ENCODE measurements at places on chromosomes 1 and 21.

- no peak for DNase-seq
Measured at GRCh38 chr1:175433532-175434282, 241.1 kb upstream of the KIAA0040 start.

DNA sequence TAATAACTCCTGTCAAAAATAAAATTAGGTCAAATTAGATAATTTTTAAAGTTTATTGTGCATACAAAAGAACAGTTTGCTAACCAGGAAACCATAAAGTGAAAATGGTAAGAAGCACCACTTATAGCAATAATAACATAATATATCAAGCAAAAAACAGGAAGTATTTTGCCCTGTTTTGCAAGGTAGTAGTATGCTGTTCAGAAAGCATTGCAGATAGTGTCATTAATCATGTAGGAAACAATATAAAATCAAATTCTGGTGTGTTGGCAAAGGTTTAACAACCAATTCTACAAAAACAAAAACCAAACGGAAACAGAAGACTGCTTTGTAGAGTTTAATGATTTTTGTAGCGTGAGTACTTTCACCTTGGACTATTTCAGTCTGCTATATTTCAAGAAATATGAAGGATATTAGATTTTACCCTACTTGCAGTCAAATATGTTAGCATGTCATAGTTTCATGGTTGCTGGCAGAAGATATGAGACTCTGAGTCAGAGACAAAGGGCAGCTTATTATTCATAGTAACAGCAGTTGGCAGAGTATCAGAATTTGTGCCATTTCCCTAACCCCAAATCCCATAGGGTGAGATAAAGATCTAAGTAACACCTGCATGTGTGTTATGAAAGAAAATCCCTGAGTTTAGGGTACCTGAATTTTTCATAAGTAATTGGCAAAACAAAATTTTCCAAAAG lies 729.0 kb upstream of the BRINP3 start:
- no peak for DNase-seq

GRCh38 chr1:4655674-4656532 lies 1.5 kb downstream of the AJAP1 start:
- DNase-seq = no peak

DNA sequence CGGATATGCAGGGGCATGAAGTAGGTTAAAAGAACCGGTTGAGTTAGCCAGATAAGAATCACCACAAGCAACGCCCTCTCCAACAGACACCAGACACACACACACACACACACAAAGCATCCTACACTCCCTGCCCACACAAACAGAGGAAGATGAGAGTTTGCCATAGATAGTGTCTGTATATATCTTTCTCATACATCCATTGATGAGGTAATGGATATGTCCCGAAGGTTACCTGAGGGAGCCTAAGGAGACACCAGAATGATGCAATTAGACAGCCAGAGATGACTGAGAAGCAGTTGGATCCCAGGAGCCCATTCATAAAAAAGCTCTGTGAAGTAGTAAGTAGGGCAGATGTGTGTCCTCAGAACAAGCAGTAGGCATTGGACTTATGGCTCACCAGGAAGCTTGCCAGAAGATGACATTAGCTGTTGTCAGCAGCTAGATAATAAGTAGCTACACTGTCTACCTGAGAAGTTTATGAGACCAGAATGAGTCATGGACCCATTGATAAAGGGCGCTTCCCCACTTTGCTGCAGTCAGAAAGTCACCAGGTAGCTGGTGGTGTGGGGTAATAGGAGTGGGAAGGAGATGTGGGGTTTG lies 247.0 kb downstream of the KCNT2 start:
- no peak for DNase-seq

GRCh38 chr1:228515200-228515834 lies 28.1 kb downstream of the RNF187 start:
- no peak for DNase-seq

DNA sequence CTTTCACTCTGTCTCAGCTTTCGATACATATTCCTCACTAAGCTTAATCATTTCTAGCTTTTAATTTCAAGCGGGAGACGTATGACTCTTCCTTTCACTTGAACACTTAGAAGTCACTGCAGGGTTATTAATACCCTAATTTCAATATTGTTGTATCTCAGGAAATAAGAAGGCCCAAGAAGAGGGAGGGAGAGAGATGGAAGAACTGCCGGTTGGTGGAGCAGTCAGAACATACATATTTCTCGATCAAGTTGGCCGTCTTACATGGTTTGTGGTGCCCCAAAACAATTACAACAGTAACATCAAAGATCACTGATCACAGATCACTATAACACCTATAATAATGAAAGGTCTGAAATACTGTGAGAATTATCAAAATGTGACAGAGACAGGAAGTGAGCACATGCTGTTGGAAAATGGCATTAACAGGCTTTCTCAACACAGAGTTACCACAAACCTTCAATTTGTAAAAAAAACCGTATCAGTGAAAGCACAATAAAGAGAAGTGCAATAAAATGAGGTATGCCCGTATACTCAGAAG lies 145.4 kb upstream of the HP1BP3 start:
- DNase-seq = peak; percentile 15

- no peak for DNase-seq
Measured at GRCh38 chr1:13737398-13737797, 37.4 kb downstream of the PRDM2 start.

GRCh38 chr1:235783148-235783776 lies 83.4 kb downstream of the LYST start:
- DNase-seq = no peak

DNA sequence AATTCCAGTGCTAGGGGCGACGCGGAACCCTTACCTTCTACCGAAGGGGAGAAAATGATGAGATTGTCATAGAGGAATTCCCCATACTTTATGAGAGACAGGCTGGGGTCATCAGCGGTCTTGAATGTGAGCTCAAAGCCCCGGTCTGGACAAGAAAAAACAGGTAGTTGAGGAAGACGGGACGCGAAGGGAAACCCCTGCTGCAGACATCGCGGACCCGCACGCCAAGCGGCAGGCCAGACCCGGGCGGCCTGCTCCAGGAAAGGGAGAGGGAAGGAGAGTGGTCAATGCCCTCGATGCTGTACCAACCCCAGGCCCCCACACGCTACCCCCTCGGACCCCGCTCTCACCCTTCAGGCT lies 342 bp downstream of the DDOST start:
- DNase-seq = no peak

- no peak for DNase-seq
Measured at GRCh38 chr1:231719485-231720183, 93.0 kb downstream of the DISC1 start.

DNA sequence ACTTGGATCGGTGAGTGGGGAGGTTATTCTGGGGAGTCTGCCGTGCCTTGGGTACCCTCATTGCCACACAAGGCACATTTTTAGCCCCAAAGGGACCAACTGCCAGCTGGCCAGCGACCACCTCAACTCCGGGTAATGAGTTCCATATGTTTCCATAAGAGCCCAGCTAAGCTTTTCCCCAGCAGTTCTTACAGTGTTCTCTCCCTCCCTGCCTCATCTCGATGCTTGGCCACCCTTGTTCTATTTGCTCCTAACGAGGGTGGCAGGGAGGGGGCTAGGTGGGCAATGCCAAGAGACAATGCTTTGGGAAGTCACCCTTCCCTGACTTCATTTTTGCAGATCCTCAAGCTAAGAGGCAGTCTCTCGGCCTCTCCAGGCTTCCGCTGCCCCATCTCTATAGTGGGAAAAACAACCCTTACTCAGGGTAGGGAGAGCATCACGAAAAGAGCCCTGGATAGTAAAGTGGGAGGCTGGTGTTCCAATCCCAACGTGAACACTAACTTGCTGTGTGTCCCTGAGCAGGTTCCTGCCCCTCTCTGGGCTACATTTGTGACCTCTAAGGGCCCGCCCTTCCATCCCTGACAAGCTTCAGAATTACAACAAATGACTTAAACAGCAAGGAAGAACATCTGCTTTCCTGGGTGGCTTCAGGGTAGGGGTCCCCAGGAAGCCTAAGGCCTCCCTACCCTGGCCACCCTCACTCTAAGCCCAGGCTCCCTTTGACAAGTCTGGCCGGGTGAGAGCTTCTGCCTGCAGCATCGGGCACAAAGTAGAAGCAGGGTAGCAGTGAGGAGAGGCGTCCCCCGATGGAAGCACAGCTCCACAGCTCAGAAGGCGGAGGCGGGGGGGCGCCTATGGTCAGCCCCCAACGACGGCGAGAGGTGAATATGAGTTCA lies 5.8 kb downstream of the ID3 start:
- DNase-seq = no peak

DNA sequence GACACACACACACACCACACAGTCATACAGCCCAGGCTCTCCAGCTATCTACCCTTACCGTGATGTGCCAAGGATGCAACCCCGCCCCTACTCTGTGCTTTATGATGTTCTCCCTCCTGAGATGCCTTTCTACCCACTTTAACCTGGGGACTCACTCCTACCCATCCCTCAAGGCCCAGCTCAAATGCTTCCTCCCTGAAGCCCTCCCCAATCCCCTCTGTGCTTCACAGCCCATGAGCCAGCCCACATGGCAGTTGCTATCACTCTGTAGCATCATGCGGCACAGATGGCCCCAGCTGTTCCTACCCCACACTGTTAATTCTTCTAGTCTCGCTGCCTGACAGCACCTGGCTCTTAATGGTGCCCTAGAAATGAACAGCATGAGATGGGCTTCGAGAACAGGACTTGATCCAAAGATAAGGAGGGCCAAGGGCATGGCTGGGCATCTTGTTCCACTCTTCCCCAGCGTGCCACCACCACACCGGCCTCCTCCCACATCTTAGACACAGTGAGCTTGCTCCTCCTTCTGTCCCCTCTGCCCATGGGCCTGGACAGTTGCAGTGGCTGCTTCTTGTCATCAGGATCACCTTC lies 109.8 kb downstream of the GLIS1 start:
- DNase-seq = no peak

Measured in activated T-cell treated with anti-CD3 and anti-CD28 coated beads for 48 hours (primary cell).